ENCODE measurements at places on chromosomes 3 and 15. TPM values are rescaled to one million over a fixed set of nuclear protein-coding genes. Genes with fewer than 3 reads are reported as not detected.

DNA sequence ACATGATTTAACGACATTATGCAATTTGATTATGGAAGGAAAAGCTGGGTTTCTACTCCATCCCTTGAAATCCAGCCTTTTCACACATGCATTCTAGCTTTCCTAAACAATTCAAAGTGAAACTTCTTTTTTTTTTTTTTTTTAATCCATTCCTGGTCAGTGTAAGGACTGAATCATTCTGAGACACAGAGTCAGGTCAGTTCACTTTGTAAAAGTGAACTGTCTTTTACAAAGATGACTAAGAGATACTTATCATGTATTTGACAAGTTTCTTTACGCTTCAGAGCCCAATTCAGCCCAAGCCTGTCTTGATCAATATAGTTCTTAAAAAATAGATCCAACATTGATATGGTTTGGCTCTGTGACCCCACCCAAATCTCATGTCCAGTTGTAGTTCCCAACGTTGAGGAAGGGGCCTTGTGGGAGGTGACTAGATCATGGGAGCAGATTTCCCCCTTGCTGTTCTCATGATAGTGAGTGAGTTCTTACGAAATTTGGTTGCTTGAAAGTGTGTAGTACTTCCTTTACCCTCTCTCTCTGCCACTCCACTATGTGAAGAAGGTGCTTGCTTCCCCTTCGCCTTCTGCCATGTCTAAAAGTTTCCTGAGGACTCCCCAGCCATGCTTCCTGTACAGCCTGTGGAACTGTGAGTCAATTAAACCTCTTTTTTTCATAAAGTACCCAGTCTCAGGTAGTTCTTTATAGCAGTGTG, 345.6 kb upstream of the THBS1 start:
- DNase-seq, result peak; percentile 91

Gene SERPINI2
- not detected for total RNA-seq

- DNase-seq, result no peak
These were observed 89.4 kb downstream of the C3orf70 start for GRCh38 chr3:185063431-185063830.

Gene CAMP
- not detected for total RNA-seq

GRCh38 chr3:95351158-95351557, 1288.3 kb downstream of the NSUN3 start:
- no peak for DNase-seq

Gene ZKSCAN7
- 1.9 TPM for total RNA-seq

Gene LMAN1L
- total RNA-seq, result not detected

GRCh38 chr15:67678993-67679392, 136.5 kb downstream of the MAP2K5 start:
- DNase-seq, result no peak

Gene ALDH1L1
- total RNA-seq, result 1.2 TPM

Gene SH3BP5
- total RNA-seq, result 9.2 TPM

Gene IL17RD
- total RNA-seq, result 1.6 TPM

Gene ITGA11
- total RNA-seq, result 31.2 TPM

Gene CTXN2
- 0.20 TPM for total RNA-seq

Gene ADPRH
- 1.1 TPM for total RNA-seq

- peak; percentile 30 for DNase-seq
These were observed 610.8 kb downstream of the MECOM start for GRCh38 chr3:169052465-169053302.

- no peak for DNase-seq
These were observed 76.9 kb upstream of the DNAJC19 start for GRCh38 chr3:181066143-181067087.

DNA sequence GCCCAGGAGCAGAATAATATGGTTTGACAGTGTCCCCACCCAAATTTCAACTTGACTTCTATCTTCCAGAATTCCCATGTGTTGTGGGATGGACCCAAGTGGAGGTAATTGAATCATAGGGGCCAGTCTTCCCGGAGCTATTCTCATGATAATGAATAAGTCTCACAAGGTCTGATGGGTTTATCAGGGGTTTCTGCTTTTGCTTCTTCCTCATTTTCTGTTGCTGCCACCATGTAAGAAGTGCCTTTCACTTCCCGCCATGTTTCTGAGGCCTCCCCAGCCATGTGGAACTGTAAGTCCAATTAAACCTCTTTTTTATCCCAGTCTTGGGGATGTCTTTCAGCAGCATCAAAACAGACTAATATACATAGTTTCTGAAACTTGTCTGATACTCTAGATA, 28.4 kb upstream of the ATP2C1 start:
- no peak for DNase-seq

DNA sequence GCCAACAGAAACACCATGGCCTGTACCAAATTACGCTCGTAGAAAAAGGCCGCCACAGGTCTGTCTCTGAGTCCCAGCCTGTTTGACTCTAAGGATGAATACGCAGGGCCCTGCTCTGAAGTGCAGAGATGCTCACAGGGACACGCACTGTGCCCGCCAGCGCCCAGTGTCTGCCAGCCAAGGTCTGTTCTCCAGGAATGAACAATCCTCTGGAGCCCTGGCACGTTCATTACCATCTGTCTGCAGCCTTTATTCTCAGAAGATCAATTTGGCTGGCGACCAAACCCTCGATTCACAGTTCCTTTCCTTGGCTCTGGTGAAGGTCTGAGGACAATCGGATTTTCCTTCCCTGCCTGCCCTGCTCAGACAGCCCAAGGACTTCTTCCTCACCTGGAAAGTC, 66.3 kb downstream of the NIPA2 start:
- no peak for DNase-seq
